Glomerular endothelial cell (primary cell): ENCODE measurements at places on chromosomes 5 and 9. TPM values are rescaled to one million over a fixed set of nuclear protein-coding genes. Genes with fewer than 3 reads are reported as not detected.

RELL2 gene
- total RNA-seq, result 8.5 and 12.2 TPM in 2 replicates

NUTM2F gene
- total RNA-seq, result not detected in 2 replicates

EGFLAM gene
- total RNA-seq, result 1.2 and 4.3 TPM in 2 replicates

C5orf52 gene
- not detected in 2 replicates for total RNA-seq

CDH18 gene
- total RNA-seq, result 0.41 TPM in 1 of 2 replicates, not detected in the other
